Activated T-cell treated with anti-CD3 and anti-CD28 coated beads, Interleukin-2, amount 50 U/mL, for 1 hour (primary cell): ENCODE measurements at places on chromosomes 12 and 14.
A peak's percentile ranks its signal among the peaks of the same experiment; 100 is the strongest.

DNA sequence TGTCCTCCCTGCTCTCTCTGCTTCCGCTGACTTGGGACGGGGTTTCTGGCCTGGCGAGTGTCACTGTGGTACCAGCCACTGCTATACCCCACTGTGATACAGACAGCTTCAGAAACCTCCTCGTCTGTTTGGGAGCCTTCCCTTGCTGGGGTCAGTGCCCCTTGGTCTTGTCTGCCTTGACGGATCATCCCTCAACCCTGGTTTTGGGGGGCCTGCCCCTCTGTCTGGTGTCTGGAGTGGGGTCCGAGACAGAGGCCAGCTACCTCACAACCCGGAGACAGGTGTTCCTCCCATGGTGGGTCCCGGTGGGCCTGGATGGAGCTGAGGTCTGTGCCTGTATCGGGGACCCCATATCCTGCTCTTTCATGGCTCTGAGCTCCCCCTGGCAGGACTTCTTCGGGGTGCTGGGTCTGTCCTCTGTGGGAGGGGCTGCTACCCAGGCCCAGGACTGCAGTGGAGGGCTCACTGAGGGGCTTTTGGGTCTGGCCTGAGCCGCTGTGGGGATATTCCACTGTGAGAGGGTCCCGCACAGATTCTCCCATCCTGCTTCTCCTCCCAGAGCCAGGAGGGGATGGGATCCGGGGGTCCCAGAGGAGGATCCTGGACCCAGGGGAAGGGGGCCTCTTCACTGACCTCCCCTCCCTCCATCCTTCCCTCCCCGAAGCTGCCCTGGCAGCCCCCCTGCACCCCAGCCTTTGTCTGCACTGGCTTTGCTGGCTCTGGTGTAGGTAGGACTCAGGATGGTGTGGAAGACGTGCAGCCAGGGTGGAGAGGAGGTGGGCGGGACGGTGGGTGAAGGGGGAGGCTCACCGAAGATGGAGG lies 365.5 kb downstream of the TMEM121 start:
- peak; percentile 8 for DNase-seq

DNA sequence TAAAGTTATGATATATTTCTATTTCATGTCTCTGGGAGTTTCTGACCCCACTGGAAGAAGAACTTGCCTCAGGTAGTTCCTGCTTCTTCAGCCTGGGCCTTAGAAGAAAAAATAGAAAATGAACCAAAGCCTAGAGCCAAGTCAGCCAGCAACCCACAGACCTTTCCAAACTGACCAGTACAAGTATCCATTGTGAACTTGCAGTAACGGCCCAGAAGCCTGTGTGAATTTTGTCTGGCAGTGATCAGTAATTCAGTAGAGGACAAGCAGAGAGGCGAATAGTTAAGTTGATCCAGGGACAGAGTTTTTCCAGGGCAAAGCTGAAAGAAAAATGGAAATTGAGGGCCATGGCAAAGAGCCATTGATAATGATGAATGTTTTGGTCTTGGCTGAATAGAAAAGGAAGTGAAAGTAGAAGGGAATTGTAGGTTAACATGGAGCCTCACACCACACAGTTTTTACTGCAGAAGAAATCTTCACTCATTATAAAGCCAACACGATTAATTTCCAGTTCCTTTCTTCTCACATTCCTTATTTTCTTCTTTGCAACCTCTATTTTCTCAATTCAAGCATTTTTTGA lies 311.8 kb downstream of the BTG1 start:
- DNase-seq, result no peak

DNA sequence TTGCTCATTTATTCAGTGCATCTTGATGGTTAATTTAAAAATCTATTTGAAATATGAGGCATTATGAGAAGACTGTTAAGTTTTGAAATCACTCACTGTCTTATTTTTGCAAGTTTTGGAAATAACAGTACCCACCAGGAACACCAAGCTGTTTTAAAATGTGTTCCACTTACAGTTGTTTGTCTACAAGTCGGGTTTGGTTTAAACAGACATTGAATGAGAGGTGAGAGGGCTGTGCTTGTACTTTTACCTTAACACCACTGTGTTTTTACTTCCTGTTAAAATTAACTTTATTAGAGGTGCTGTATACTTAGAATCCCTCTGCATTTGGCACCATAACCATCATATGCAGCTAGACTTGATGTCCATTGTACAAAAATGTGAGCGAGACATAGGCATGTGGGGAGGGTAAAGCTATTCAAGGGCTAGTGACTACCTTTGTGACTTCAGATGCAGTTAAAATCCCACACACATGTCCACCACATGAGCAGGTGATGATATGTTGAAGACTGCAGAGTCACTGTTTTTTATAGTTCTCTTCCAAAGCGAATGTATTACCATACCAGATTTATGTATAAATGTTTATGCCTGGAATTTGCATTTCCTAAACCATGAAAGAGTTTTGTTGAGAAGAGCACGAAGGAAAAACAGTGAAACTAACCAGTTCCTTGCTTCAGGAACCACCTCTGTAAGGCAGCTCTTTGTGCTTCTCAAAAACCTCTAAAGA lies 12.9 kb downstream of the ELK3 start:
- no peak for DNase-seq

DNA sequence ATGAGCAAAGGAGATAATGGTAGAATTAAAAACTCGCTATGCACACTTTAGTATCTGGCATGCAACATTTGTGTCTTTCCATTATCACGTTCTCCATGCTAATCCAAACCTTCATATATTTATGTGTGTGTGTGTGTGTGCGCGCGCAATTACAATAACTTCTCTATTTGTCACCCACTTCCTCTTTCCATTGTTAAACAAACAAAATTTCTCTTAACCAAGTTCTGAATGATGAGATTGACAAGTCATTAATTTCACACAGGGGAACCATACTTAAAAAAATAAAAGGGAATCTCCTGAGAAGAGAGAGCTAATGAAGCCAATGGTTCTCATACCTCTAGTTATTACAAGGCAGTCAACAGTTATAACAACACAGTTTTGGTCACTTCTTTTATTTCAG lies 575.9 kb upstream of the MDGA2 start:
- no peak for DNase-seq

- no peak for DNase-seq
Measured at GRCh38 chr12:124493809-124494750, 73.3 kb downstream of the NCOR2 start.

- DNase-seq, result peak; percentile 74
Measured at GRCh38 chr12:52156757-52157565, 34.9 kb downstream of the KRT80 start.

- no peak for DNase-seq
Measured at GRCh38 chr12:31887109-31887811, 72.0 kb upstream of the RESF1 start.
